ENCODE measurements at places on chromosomes 3 and 15. TPM values are rescaled to one million over a fixed set of nuclear protein-coding genes. Genes with fewer than 3 reads are reported as not detected.

DNA sequence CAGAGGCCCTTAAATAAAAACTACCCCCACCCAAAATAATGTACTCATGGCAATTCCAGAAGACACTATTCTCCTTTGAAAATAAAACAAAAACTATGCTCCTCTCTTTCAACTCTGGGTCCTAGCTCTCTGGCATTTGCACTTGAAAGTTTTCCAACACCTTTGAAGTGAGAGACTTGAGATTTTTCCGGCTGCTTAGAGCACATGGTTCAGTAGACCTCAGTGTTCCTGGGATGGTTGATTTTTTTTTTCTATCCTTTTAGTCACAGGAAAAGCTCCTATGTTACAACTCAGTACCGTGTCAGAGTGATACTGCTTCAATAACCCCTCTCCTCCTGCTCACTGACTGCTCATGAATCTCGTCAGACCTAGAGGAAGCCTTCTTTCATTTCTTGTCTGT is 118.3 kb upstream of the TUSC7 start:
- DNase-seq, result no peak

DNA sequence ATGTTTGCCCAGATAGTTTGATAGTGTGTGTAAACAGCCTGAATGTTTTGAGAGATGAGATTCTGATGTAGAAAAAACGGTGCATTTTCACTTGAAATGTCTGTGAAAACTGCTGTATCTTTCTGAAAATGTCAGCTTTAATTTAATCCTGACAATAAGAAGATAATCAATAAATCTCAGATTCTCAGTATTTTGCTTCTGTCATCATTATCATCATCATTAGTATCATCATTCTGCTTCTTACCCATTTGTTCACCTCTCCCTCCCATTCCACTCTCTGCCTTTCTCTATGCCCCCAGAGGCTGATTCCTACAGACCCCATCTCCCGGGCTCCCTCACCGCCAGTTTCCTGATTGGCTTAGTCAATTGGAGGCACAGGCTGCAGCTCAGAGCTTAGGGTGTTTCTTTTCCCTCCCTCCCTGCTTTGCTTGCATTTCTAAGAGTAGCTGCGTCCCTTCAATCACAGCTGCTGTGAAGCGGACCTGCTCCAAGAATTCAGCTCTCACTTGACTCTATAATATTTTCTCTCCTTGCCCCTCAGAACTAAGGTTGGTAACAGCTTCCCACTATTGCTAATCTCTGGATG is 8.2 kb upstream of the SNTN start:
- DNase-seq, result no peak

GRCh38 chr15:73900095-73900712 is 26.1 kb upstream of the LOXL1 start:
- DNase-seq, result peak; percentile 65

GRCh38 chr15:68997930-68998777 is 16.3 kb upstream of the NOX5 start:
- DNase-seq, result no peak

Gene CCDC50
- total RNA-seq, result 199 TPM

DNA sequence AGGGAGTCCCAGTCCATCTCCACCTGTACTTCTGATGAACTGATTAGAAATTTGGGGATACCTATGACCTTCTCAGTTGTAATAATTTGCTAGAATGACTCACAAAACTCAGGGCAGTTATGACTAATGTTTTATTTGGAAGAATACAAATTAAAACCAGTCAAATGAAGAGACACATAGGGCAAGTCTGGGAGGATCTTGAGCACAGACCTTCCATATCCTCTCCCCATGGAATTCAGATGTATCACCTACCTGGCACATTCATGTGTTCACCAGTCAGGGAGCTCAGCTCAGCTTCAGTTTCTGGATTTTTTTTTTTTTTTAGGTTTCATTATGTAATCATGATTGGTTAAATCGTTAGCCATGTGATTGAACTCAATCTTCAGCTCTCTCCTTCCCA is 247.7 kb downstream of the VGLL3 start:
- no peak for DNase-seq

Gene NTRK3
- 19.6 TPM for total RNA-seq

- no peak for DNase-seq
Measured at GRCh38 chr15:88568589-88568988, 22.1 kb upstream of the DET1 start.

Gene CFAP44
- total RNA-seq, result 11.0 TPM

- DNase-seq, result no peak
Measured at GRCh38 chr3:179551349-179552105, 11.2 kb upstream of the ACTL6A start.

Gene LTK
- not detected for total RNA-seq

DNA sequence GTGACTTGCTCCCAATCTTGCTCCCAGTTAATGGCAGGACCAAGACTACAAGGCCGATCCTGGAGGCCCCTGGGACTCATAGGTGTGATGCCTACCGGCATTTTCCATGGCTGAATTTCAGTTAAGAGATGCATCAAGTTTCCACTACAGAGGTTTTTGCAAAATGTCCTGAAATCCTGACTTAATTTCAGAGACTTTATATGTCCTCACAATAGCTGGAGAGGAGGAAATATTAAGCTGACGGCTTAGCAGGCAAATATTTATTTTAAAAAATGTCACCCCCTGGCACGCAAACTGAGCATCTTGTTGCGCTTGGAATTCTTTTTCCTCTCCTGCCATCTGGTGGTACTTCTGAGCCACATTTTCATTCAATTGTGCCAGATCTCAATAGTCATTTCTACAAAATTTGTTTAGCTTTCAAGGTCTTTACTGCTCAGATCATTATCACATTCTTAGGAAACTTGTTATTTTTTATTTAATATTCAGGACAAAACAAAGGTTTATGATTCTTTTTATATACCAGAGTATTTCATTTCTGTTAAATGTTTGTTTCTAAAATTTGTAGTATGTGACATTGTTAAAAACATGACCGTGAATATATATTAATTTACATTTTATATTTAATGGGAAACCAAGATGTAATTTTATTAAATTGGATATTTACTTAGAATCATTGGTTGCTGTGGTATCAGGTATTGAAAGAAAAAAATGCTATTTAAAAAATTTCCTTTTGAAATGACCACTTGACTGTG is 189.2 kb upstream of the THRB start:
- DNase-seq, result peak; percentile 87

Gene DZIP1L
- total RNA-seq, result 38.2 TPM

Gene CCDC39
- total RNA-seq, result 0.27 TPM

Gene GRAMD1C
- 12.1 TPM for total RNA-seq

DNA sequence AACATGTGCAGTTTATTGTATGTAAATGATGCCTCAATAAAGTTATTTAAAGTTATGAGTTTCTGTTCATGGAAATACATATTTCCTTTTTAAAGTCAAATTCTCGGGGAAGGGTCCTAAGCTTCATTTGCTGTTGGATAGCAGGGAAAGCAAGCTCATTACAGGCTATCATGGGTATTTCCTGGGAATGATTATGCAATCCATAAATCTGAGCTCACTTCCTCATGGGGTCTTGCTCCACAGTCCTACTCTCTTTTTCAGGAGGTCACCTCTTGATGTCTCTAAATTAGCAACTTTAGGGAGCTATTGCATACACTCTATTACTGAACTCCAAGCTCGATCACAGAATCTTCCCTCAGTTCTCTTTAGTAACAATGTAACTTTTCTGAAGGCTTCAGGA is 69.9 kb upstream of the TP63 start:
- no peak for DNase-seq

DNA sequence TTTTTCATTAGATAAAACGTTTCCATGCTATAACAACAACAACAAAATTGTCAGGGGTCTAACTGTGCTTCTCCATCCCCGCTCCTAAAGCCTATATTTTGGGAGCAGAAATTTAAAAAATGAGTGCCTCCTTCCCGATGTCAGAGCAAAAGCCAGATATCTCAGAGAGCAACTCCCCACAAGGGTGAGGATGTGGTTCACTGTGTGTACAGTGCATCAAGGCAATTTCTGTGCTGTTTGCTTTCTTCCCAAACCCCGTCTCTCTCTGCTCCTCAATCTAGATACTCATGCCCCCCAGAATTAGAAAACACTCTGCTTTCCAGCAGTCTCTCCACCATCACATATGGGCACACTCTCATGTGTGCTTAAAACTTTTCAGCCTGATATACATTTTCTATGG is 76.7 kb upstream of the MBNL1 start:
- no peak for DNase-seq

Gene DUOX1
- not detected for total RNA-seq

GRCh38 chr15:77907824-77908751 is 169.4 kb downstream of the TBC1D2B start:
- no peak for DNase-seq

Gene BUB1B
- total RNA-seq, result 35.2 TPM

DNA sequence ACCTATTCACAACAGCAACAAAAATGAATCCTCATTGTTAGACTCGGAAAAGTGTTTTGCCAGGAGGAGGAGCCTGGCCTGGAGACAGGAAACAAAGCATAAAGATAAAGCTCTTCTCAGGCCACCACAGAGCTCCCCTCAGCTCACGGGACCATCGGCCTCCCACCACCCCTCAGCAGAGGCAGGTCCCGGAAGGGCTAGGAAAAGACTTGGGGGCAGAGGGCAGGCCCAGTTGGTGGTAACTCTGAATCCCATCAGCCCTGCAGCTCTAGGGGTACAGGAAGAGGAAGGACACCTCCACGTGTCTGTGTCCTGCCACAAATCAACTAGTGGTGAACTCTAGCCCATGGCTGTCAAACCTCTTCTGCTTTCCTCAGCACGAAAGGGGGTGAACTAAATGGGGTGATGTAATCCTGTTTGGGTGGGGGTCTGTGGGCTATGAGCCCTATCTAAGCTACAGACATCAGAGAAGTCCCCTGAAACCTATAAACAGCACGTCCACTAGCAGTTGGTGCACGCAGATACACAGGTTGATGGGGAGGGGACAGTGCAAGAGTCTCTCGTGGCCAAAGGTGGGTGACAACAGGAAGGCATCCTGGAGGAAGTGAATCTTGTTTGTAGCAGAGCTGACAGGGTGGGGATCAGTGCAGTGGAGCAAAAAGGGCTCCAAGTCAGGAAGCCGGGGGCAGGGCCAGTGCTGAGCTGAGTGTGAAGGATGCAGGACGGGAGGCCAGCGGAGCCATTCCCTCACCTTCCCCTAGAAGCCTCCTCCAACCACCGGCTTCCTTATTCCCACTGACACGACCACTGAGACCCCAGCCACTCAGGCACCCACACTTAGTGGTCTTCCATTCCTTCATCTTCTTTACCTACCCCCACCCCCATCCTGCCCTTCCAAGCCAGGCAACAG is 111.1 kb upstream of the HACD2 start:
- no peak for DNase-seq

Gene ANKUB1
- not detected for total RNA-seq

GRCh38 chr3:149401926-149402310 is 24.5 kb upstream of the TM4SF1 start:
- no peak for DNase-seq

GRCh38 chr3:123919353-123919752 is 35.2 kb upstream of the MYLK start:
- no peak for DNase-seq

GRCh38 chr3:37967260-37967881 is 23.2 kb upstream of the VILL start:
- DNase-seq, result peak; percentile 72

- no peak for DNase-seq
Measured at GRCh38 chr3:40660554-40660953, 135.8 kb downstream of the ZNF621 start.
